ENCODE measurements at places on chromosomes 11 and 22. TPM values are rescaled to one million over a fixed set of nuclear protein-coding genes. Genes with fewer than 3 reads are reported as not detected.

DNA sequence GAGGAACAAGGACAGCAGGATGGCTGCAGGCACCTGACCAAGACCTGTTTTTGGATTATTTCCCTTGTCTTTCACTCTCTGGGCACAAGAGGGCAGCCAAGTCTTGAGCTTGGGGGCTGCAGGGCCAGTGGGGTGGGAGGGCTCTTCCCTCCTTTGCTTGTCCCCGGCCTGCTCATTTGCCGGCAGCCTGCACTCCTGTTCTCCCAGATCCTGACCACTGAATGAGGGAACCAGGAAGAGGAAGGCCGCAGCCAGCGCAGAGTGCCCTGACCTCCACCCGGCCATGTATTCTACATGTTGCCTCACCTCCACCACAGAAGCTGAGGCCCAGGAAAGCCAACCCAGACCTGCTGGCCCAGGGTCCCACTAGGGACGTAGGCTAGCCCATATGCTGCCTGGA, 15.5 kb upstream of the NNMT start:
- H3K27ac ChIP-seq, result peak overlapping the region; percentile 32

- DNase-seq, result no peak
- no peak overlapping the region for H3K4me3 ChIP-seq
- no peaks in the 10 kb centered on the region for H3K27me3 ChIP-seq
Observed at GRCh38 chr11:26841818-26842473, 120.1 kb upstream of the SLC5A12 start.

DNA sequence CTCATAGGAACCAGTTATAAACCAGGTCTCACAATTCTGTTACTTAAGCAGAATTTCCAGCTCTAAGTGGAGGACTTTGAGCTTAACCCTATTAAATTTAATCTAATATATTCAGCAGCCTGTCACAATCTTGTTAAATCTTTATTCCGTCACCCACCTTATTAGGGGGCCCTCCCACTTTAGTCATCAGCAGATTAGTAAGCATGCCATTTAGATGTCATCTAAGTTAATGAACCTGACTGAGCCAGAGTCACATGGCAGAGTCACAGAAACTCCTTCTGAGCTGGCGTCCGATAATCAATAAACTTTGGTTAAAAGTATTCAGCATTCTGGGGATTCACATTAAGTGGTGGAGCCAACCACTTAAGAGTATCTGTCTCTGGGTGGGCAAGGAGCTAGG, 35.1 kb downstream of the TTC12 start:
- no peaks in the 10 kb centered on the region for H3K4me1 ChIP-seq
- no peak for DNase-seq
- no peak overlapping the region for H3K4me3 ChIP-seq
- no peaks in the 10 kb centered on the region for H3K27me3 ChIP-seq

DNA sequence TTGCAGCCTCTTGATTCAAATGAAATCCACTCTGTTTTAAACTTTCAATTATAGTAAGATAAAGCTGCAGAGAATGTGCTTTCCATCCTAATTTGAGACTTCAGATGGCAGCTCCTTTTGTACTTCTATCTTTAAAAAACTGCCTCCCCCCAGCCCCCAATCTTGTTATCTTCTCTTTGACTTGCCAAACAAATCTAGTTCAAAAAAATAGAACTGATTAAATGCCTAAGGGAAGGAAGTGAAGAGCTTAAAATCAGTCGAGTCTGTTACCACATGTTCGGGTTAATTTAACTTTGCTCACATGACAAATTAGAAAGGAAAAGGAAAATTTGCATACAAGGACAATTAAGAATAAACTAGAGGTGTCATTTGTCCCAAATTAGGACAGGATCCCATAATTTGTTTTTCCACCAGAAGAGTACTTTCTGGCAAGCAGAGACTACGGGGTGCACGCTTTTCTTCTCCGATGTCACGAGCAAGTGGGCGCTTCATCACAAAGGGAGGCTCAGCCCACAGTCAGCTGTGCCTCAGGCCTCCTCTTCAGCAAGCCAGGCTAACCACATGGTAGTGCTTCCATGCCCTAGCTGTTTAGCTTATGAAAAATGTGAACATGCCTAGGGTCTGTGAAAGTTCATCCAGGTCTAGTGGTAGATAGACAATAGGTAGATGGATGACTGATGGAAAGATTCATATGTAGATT, 69.0 kb upstream of the LDLRAD3 start:
- no peak for DNase-seq
- H3K27ac ChIP-seq, result no peak overlapping the region
- H3K36me3 ChIP-seq, result no peaks in the 10 kb centered on the region
- H3K4me1 ChIP-seq, result no peaks in the 10 kb centered on the region
- H3K27me3 ChIP-seq, result no peaks in the 10 kb centered on the region

NCR3LG1 gene
- 7.3 TPM for total RNA-seq

DNA sequence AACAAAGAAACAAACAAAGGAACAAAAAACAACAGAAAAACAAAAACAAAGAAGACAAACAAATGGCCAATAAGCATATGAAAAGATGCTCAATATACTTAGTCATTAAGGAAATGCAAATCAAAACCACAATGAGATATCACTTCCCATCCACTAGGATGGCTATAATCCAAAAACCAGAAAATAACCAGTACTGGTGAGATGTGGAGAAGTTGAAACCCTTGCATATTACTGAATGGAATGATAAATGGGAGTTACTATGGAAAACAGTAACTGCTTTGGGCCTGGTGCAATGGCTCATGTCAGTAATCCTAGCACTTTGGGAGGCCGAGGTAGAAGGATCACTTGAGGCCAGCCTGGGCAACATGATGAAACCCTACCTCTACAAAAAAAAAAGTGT, 44.9 kb upstream of the RBFOX2 start:
- no peaks in the 10 kb centered on the region for H3K36me3 ChIP-seq
- no peak for DNase-seq
- H3K4me1 ChIP-seq, result no peaks in the 10 kb centered on the region
- H3K27ac ChIP-seq, result no peak overlapping the region

- no peaks in the 10 kb centered on the region for H3K36me3 ChIP-seq
- no peaks in the 10 kb centered on the region for H3K27me3 ChIP-seq
- peaks cover 18% of the 10 kb centered on the region for H3K4me1 ChIP-seq
- peak within 1 kb of the TSS; percentile 37 for H3K4me3 ChIP-seq
- peak within 1 kb of the TSS; percentile 75 for H3K27ac ChIP-seq
- DNase-seq, result no peak
Observed at GRCh38 chr11:66316849-66317251, at the start of gene CD248. Gene CD248, minus strand, starts transcription at chr11:66317044. Its CDS starts 17 bp downstream, at chr11:66317027.

CD248 gene
- total RNA-seq, result 16.8 TPM

PRG2 gene
- 0.27 TPM for total RNA-seq

GRCh38 chr11:122779047-122779629, 59.2 kb upstream of the CRTAM start:
- DNase-seq, result no peak
- no peaks in the 10 kb centered on the region for H3K36me3 ChIP-seq
- no peak overlapping the region for H3K27ac ChIP-seq
- no peak overlapping the region for H3K4me3 ChIP-seq

- H3K36me3 ChIP-seq, result no peaks in the 10 kb centered on the region
- no peak for DNase-seq
- no peaks in the 10 kb centered on the region for H3K4me1 ChIP-seq
- H3K27me3 ChIP-seq, result no peaks in the 10 kb centered on the region
- H3K27ac ChIP-seq, result no peak overlapping the region
Observed at GRCh38 chr11:134537941-134538340, 125.9 kb upstream of the B3GAT1 start.
